ENCODE measurements at places on chromosomes 1 and 21. TPM values are rescaled to one million over a fixed set of nuclear protein-coding genes. Genes with fewer than 3 reads are reported as not detected.

Gene DCDC2B
- total RNA-seq: not detected

Gene GOLT1A
- not detected for total RNA-seq

Gene ZNF669
- total RNA-seq: 4.8 TPM

- DNase-seq: no peak
These were observed 61.0 kb upstream of the FAM20B start for GRCh38 chr1:178964469-178965330.

- peak; percentile 28 for DNase-seq
These were observed 113.5 kb downstream of the MAP3K21 start for GRCh38 chr1:233440951-233441401.

DNA sequence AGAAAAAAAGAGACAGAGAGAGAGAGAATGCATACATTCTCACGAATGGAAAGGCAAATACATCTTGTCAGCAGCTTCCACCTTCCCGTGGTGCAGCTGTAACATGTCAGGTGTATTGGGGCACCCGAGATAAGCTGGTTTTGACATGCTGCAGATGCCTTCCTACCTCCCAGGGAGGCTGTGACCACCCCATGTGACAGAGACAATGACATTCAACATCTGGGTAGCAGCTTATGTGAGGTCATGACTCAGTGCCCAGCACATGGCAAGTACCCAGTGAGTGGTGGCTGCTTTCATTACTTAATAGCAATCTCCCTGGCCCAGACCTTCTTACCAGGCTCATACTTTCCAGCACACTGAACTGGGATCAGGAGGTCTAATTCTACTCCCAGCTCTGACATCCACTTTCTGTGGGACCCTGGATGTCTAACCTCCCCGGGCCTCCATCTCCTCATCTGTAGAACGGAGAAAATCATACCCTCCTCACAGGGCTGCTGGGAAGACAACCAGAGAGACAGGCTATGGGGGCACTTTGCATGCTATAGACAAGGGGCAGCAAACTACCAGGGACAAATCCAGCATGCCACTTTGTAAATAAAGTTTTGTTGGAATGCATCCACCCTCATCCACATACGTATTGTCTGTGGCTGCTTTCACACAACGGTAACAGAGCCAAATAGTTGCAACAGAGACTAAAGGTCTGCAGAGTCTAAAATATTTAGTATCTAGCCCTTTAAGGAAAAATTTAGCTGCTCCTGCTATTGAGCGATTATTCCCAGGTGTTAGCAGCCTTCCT is 38.5 kb upstream of the ZBTB40 start:
- DNase-seq: peak; percentile 28

DNA sequence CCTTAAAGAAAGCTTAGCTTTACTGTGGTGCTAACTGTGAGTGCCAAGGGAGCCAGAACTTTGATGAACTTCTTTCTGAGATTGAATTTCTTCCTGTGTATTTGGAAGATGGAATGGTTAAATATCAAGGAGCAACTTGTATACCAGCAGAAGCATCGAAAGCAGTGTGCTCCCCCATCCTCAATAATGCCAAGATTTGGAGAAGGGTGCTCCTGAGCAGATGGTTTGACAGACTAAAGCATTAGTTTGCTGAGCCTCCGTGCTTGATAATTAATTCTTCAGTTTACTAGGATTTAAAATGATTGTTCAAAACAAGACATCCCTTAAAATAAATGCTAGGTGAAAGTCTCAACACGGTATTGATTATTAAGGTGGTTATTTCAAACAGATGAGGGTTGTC is 42.4 kb upstream of the AKT3 start:
- DNase-seq: no peak

DNA sequence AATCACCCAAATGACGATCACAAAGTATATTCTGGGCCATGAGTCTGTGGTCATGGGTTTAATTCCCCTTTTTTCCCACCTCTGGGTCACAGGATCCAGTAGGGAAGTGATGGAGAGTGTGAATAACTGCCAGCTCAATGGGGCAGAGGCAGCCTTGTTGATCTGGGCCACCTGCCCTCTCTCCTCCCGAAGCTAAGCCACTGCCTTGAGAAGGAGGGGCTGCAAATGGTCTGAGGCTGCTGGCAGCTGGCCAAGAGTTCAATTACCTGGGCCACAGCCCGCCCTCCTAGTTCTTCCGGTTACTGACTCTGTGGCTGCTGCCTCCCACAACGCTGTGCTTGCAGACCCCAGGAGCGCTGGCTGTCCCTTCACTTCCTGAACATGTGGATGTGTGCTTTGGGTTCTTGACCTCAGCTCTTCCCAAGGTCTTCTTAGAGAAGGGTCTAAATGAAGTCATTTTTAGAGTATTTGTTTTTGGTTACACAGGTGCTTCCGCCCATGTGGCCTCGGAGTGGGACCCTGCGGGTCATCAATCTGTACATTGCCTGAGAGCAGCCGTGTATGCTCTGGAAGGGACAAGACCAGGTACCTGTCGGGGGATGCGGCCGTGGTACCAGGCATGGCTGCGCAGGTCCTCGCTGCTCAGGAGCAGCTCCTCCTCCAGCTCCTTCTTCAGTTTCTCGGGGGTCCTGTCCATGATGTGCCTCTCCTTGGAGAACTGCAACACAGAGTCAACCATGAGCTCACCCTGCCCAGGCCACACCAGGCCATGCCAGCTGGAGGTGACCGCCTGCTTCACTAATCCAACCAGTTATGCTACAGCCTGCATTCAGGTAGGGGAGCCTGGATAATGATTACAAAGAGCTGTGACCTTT is 89.7 kb downstream of the BCAR3 start:
- DNase-seq: no peak

- DNase-seq: peak; percentile 33
These were observed at the start of gene PEA15 for GRCh38 chr1:160205242-160206035. PEA15 (plus strand) TSS chr1:160205384; CDS start chr1:160211545, 6,161 bp downstream.

DNA sequence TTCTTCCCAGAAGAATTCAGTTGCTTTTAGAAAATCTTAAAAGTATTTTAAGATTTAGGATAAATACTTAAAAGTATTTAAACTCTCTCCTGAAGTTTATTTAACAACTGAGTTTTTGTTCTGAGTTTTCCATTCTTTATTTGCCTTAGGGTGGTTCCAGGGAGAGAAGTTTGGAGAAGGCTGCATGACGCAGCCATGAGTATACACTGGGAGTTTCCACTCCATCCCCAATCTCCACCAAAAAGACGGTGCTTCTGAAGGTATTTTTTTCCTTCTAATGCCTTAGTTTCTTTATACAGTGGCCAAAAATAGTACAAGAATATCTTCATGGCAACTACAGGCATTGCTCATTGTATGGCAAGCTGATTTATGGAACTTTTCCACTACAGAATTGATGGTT is 122.7 kb downstream of the ST6GALNAC5 start:
- DNase-seq: no peak

DNA sequence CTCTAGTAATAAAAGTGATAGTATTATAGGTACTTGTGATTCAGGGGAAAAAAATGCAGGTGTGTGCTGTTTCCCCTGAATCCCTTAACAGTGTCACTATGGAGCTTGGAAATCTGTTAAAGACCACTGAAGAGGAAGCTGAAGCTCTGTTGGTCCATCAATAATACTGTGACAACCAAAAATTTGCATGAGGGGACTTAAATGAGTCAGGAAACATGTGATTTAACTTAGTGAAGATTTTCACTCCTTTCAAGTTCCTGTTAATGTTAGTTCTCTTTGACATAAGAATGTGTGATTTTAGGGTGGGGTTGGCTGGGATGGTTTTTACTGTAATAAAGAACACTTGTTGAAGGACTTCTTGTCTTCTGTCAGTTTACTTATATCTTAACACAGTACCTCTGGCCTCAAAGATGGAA is 32.0 kb downstream of the VANGL2 start:
- no peak for DNase-seq

GRCh38 chr1:211493876-211494653 is 2.1 kb upstream of the RD3 start:
- no peak for DNase-seq

DNA sequence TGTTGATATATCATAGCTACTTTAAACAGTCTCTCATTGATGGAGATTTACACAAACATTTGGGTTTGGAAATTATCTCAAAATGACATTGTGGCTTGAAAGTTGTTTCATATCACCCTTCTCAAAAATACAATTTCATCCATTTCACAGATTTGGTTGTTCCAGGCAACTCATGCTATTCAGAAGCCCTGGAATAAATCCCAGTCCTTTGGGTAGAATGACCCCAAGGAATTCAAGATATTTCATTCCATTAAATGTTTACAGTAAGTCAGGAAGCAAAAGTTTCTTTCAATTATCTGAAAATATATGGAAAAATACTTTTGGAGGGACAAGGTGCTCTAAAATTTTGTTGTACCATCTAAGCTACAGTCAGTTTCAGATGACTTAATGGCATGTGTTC is 27.1 kb downstream of the MPZL1 start:
- peak; percentile 5 for DNase-seq

GRCh38 chr1:67001682-67002425 is 52.1 kb downstream of the SLC35D1 start:
- no peak for DNase-seq

DNA sequence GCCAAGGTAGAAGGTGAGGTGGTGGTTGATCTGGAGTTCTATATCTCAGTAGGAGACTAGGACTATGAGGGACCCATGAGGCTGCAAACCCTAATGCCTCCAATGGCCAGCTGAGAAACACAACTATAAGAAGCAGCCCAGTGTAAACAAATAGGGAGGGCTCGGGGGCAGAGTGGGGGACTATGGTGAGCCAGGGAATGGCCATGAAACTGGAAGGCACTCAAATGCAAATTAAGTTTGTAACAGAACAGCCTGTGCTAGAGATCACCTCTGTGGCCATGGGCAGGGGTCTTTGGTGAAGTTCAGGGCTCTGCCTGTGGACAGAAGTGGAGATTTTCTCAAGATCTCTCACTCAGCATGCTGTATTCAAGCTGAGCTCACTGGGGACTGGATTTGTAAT is 187.1 kb downstream of the GRIK3 start:
- no peak for DNase-seq

- DNase-seq: no peak
These were observed 12.7 kb upstream of the CDK11B start for GRCh38 chr1:1671365-1672119.

- DNase-seq: no peak
These were observed 32.5 kb upstream of the SLC44A3 start for GRCh38 chr1:94787691-94788090.

DNA sequence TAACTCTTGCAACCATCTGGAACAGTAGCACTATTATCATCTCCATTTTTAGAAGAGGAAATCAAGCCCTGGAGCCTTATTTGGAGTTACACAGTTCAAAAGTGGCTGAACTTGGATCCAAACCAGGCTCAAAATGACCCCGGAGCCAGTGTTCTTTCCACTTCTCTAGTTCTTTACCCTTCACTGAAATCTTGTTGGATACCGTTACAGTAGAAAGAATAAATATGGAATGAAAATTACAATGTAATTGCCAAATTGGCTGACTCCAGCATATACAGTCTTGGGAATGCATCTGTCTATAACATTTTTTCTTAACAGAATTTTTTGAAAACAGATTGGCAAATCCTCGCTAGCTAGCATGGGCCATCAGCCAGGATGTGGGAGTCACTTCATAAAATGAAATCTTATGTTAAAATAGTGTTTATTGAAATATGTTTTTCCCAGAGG is 261.4 kb downstream of the CTH start:
- no peak for DNase-seq

- no peak for DNase-seq
These were observed 4.5 kb downstream of the LDLRAD1 start for GRCh38 chr1:54013393-54014008.

DNA sequence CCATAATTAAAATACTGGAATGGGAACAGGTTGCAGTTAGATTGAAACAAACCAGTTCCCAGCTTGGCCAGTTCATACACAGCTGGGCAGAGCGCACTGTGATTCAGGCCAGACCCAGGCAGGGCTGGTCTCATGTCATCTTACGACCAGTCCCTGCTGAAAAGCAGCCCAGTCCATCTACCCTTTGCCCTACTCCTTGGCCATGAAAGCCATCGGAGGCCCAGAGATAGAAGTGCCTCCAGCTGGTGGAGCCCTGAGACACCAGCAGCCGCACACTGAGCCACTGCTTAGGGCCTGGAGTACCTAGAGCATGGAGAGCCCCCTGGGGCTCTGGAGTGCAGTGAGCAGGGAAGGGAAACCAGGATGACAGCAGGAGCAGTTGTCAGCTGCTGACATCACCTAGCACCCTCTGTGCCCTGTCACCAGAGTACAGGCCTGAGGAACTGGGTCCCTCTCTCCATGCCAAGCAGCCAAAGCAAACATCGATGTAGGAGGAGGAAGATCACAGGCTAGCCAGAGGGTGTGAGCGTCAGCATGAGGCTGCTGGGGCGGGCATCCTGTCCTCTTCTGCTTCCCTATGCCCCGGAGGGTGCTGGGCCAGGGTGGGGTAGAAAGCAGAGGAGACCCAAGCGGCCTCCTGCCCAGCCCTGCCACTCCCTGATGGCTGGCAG is 34.2 kb upstream of the TMEM125 start:
- DNase-seq: no peak

DNA sequence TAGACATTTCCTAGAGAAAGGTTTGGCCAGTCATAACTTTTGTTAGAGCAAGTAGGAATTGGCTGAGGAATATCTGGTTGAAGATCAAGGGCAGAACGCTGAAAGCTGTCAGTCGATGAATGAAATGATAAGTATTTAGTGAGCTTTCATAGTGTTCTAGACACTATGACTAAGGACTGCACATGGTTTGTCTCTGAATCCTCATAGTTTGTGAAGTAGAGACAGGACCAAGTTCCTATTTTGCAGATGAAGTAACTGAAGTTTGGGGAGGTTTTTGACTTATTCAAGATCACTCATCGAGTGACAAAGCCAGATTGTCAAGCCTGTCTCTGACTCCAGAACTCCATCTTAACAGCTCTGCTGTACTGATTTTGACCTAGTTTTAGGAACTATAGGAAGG is 4.7 kb downstream of the ELOA start:
- no peak for DNase-seq

- DNase-seq: no peak
These were observed 30.4 kb downstream of the TFAP2E start for GRCh38 chr1:35603468-35603867.

DNA sequence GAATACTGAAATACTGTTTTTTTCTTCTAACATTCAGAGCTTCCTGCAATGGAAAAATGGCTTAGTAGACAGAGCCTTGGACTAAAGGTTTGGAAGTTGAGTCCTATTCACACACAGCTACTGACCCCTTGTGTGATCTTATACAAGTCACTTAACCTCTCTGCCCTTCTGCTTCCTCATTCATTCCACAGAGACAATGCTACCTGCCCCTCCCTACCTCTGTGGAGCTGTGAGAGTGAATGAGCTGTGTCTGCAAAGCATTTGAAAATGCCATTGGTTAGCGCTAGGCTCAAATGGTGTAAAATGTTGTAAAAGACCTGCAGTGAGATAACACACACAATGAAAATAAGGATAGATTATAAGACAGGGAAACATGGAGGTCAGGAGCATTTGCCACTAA is 214.4 kb downstream of the BARHL2 start:
- DNase-seq: no peak
